Frontal cortex (tissue), 4 donors: ENCODE measurements at places on chromosomes 6 and 20.

DNA sequence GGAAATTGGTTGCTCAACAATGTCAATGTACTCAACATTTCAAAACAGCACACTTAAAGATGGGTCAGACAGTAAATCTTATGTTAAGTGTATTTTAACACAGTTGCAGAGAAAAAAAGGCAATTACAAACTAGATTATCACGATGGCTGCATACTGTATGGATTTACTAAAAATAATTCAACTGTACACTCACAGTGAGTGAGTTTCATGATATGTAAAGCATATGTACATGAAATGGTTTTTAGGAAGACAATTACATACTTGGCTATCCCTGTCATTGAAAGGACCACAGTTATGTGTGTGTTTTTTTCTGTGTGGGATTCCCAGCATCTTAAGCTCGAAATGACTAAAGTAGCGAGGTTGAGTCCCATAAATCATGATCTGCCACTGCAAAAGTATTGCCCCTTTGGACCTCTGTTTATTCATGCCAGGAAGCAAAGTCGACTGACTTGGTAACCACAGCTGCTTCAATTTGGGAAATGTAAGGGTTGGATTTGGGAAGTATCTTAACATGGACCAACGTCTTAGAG is 5.5 kb upstream of the SALL4 start:
- no peak for DNase-seq

DNA sequence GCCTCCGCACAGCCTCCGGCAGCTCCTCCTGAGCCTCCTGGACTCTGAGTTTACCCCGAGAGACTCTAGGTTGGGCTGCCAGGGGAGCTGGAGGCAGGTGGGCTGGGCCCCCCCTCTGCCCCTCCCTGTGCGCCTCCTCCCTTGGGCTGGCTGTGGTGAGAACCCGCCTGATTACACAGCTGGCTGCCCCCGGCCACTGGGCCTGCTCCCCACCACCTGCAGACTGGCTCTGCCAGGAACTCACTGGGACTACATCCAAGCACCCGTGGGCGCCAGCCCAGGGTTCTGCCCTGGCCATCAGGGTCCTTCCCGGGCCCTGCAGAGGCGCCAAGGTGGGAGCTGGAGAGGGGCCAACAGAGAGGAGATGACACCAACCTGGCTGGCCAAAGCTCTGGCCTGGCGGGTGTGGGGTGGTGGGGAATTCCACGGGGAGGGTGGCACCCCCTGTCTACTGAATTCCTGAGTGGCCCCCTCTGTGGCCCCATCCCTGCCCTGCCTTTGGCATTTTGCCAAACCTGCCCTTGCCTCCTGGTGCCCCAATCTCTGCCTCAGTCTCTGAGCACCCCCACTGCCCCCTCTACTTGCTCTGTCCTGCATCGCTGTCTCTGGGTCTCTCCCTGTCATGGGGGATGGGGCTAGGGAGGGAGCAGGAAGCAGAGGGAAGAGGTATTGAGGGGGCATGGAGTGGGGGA is 21.9 kb upstream of the CDH22 start:
- DNase-seq, result no peak

- DNase-seq, result no peak
Measured at GRCh38 chr6:60671369-60671768, 1614.7 kb downstream of the KHDRBS2 start.

DNA sequence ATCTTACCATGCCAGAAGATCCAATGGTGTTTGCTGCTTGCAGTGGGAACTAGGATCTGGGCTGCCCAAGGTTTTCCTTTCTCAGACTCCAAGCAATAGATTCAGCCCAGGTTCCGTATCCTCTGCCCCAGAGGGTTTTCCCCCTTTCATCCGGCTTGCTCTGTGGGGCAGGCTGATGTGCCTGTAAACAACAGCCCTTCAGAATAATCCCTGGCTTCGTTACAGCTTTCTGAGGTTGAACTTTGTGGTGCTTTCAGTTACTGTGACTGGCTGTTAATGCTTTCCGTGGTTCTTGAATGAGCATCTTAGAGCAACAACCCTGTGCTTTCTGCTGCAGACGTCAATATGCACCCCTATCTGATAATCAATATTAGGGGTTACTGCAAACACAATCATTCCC is 400.4 kb downstream of the BTBD3 start:
- no peak for DNase-seq

- no peak for DNase-seq
Measured at GRCh38 chr20:63377256-63377941, 16.2 kb upstream of the CHRNA4 start.

DNA sequence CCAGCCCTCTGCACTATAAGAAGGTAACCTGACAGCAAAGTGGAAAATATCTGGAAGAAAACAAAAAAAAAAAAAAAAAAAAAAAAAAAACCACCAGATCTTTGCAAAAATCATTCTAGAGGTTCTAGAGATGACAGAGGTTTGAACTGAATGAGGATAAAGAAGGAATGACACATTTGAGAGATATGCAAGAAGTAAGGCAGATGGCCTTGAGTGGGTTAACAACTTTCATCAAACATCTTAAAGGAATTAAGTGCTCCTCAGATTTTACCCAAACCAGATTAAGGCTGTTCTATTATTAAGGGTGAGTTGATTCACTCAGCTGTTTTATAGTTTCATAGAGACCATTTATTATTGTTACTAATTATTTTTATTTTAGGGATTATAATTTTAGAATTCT is 62.0 kb downstream of the RSPO3 start:
- DNase-seq, result no peak

DNA sequence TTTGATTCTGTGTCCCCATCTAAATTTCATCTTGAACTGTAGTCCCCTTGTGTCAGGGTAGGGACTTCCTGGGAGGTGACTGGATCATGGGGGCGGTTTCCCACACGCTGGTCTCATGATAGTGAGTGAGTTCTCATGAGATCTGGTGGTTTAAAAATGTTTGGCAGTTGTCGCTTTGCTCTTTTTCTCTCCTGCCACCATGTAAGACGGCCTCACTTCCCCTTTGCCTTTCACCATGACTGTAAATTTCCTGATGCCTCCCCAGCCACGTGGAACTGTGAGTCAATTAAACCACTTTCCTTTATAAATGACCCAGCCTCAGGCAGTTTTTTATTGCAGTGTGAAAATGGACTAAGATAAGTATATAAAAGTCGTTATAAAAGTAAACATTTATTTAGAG is 80.5 kb upstream of the SGK1 start:
- DNase-seq, result no peak

DNA sequence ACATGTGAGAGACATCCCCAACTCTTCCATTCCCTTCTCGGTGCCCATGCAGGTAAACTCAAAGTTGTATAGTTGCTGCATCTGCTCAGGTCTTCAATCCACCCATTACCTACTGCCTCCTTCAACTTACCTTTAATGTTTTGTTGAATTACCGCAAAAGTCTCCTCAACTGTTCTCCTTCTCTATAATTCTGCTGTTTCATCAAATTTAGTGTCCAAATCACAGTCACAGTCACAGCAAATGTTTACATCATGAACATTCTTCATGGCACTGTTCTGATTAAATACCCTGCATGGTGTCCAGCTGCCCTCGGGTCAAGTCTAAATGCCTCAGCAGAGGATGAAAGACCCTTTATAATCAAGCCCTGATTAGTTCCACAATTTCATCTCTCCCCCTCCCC is 130.1 kb downstream of the IPCEF1 start:
- DNase-seq, result no peak

- peak; percentile 72 for DNase-seq
Measured at GRCh38 chr20:62409931-62410745, 3.1 kb upstream of the CABLES2 start.

GRCh38 chr6:35086282-35086632 is 54.9 kb downstream of the TCP11 start:
- DNase-seq, result peak; percentile 2

GRCh38 chr6:56091159-56091869 is 156.1 kb downstream of the COL21A1 start:
- DNase-seq, result no peak

DNA sequence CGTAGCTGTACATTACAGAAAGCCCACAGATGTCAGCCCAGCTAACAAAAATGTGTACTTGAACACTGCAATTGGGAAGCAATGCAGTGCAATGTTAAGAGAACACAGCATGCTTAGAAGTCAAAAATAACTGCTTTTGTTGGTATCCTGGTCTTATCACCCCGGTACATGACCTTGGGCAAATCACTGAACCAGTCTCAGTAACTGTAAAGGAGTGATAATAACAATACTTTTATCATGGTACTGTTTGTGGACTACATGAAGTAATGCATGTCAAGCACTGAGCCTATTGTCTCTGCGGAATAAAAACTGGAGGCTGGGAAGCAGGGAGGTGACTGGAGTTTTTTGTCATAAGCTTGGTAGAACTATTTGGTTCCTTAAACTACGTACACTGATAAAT is 44.7 kb upstream of the SPDEF start:
- DNase-seq, result no peak

DNA sequence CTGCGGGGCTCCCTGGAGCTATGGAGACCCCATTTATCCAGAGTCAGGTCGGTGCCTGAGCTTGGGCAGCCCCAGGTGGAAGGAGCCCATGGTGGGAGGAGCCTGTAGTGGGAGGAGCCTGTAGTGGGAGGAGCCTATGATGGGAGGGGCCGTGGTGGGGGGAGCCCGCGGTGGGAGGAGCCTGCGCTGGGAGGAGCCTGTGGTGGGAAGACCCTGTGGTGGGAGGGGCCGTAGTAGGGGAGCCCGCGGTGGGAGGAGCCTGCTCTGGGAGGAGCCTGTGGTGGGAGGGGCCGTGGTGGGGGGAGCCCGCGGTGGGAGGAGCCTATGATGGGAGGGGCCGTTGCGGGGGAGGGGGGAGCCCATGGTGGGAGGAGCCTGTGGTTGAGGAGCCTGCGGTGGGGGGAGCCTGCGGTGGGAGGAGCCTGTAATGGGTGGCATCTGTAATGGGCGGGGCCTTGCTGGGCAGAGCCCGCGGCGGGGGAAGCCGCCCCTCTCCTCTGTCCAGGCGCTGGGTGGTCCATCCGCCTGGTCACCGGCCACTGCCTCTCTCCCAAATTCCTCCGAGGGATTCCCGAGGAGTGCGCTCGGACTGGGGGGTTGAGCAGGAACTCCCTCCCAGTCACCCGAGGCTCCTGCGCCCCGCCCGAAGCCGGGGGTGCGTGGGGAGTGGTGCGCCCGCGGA is 567 bp upstream of the FNDC11 start:
- no peak for DNase-seq

DNA sequence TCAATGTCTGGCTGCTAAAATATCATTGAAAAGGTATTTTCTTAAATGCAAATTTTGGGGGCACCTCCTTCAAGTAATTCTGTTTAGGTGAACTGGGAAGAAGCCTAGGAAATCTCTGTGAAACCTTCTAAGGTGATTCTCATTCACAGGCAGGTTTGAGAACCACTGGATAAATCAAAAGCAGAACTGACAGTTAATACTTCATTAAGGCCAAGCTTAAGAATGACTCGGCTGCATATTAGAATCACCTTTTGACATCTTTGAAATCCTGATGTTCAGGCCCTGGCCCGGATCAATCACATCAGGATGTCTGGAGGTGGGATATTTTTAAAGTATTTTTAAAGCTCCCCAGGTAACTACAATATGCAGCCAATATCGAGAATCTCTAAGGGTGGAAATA is 50.6 kb downstream of the FKBP1C start:
- DNase-seq, result no peak

GRCh38 chr6:10460096-10460495 is 45.2 kb upstream of the TFAP2A start:
- DNase-seq, result no peak

GRCh38 chr20:39553120-39553519 is 591.0 kb downstream of the DHX35 start:
- no peak for DNase-seq

DNA sequence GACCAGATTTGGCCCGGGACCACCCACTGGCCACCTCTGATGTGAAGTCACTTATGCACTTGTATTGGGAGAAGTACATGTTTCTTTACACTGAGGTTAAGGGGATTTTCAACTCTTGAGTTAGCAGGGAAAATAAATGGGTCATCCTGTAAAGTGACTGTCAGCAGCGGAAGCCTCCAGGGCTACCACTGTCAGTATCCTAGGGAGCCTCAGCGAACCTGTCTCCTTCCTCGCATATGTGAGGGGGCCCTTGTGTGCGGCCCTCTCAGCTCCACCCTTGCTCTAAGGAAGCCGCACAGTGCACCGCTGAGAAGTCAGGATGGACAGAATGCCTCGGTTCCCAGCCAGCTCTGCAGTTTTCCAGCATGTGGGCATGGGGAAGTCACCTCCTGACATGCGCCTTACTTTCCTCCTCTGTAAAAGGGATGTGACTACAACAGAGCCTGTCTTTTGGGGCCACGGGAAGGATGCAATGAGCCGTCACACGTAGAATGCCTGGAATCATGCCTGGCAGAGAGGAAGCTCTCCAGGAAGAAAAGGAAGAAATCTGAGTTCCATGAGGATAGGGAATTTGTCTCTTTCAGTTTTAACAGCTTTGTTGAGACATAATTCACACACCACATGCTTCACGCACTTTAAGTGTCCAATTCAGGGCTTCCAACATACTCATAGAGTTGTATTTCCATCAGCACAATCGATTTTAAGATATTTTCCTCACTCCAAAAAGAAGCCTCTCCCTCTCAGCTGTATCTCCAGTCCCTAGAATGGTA is 115.4 kb downstream of the SYCP2 start:
- DNase-seq, result no peak

DNA sequence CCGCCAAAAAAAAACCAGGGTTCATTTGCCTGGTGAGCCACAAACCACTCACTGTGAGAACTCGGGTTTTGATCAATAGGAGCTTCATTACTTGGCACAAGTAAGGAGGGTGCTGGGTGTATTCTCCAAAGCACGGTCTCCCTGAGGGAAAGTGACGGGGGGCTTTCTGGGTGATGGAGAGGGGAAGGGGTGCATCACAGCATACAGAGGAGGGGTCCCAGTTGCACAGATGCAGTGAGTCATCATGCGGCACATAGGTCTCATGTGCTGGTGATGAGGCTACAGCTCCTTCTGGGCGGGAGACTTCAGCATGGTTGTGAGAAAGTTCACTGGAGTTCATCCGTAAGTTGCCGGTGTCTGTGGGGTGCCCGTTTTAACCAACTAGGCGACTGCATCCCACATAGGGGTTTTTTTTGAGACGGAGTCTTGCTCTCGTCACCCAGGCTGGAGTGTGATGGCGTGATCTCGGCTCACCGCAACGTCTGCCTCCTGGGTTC is 36.2 kb downstream of the SUN5 start:
- no peak for DNase-seq

DNA sequence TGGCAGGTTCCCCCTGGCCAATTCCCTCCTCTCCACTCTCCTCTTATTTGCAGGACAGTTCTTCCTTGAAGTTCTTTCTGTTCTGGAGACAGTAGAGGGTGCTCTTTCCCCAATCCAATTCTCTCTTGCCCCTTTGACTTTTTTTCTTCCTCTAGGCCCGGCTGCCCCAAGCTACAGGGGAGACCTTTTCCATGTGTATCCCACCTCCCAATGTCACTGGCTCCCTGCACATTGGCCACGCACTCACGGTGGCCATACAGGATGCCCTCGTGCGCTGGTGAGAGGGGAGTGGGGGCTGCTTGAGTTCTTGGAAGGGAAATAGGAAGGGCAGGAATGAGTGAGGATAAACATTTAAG is 1.5 kb downstream of the VARS2 start:
- peak; percentile 81 for DNase-seq
